ENCODE measurements at places on chromosomes 2 and 18.
A peak's percentile ranks its signal among the peaks of the same experiment; 100 is the strongest.

GRCh38 chr2:233708942-233709341 lies 3.8 kb upstream of the UGT1A5 start:
- DNase-seq: no peak

- no peak for DNase-seq
Measured at GRCh38 chr2:162433491-162433890, 89.6 kb downstream of the GCA start.

- no peak for DNase-seq
Measured at GRCh38 chr2:239727776-239728600, 297.2 kb downstream of the NDUFA10 start.

GRCh38 chr2:101842471-101842870 lies 145.0 kb downstream of the MAP4K4 start:
- DNase-seq: no peak

- no peak for DNase-seq
Measured at GRCh38 chr18:63146828-63147409, 172.7 kb downstream of the BCL2 start.

DNA sequence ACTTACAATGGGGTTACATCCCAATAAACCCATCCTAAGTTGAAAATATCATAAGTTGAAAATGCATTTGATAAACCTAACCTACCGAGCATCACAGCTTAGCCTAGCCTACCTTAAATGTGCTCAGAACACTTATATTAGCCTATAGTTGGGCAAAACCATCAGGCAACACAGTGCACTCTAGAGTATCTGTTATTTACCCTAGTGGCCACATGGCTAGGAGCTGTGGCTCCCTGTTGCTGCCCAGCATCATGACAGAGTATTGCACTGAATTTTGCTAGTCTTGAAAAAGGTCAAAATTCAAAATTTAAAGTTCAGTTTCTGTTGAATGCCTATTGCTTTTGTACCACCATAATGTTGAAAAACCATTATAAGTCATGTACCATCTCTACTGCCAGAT lies 482.7 kb upstream of the ZEB2 start:
- no peak for DNase-seq

GRCh38 chr2:172248785-172249187 lies 146.1 kb upstream of the DLX2 start:
- no peak for DNase-seq

- no peak for DNase-seq
Measured at GRCh38 chr2:132522901-132523300, 106.3 kb downstream of the GPR39 start.

GRCh38 chr2:99851089-99851488 lies 291.3 kb downstream of the AFF3 start:
- no peak for DNase-seq

DNA sequence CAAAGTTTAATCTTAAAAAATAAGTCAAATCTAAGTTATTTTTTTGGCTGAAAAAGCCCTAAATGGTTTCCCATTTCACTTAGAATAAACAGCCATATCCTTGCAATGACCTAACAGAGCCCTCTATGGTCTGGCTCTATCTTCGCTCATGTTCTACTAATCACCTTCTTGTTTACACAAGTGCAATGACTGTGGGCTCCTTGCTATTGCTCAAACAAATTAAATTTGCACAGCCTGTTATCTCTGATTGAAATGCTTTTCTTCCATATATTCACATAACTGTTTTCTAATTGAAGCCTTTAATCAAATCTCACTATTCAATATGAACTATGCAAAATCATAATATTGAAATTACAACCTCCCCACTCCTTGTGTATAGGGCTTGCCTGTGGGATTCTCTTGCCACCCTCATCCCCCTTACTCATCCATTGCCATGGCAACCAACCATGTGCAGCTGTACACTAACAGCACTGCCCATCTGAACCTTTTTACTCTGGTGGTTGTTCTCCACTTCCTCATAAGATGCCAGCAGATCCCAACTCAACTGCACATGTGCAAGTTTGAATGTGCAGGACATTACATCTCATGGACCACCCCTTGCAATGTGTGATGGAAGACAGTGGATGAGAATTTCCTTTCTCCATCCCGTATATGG lies 1083.2 kb downstream of the SOCS6 start:
- DNase-seq: no peak

DNA sequence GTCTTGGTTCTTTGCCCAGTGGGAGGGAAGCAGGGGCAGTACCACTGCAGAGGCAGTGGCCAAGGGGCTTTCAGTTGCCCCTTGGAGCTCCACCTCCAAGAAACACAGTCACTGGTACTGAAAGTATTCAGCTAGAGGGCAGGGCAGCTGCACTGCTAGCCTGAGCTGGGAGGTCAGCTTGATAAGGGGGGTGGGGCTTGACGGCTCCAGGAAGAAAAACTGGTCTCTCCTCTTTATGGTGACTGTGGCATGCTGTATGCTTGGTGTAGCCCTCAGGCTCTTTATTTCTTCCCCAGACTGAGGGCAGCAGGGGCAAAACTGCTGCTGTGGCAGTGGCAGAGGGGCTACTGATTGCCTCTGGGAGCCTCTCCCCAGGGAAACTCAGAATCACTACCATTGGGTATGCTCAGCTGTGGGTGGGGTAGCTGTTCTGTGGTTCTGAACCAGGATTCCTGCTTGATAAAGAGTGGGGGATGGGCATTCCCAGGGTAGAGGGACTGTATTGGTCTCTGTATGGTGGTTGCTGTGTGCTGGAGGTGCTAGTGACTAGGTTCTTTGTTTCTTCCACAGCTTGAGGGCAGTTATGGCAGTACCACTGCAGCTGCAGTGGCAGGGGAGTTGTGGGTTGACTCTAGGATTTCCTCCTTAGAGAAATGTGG lies 134.6 kb upstream of the SCN7A start:
- DNase-seq: no peak

- DNase-seq: peak; percentile 26
Measured at GRCh38 chr2:85743304-85743978, 10.3 kb upstream of the ATOH8 start.

- DNase-seq: no peak
Measured at GRCh38 chr2:166418853-166419615, 43.3 kb upstream of the SCN9A start.

GRCh38 chr2:7011356-7012083 lies 94.3 kb downstream of the RNF144A start:
- peak; percentile 47 for DNase-seq

DNA sequence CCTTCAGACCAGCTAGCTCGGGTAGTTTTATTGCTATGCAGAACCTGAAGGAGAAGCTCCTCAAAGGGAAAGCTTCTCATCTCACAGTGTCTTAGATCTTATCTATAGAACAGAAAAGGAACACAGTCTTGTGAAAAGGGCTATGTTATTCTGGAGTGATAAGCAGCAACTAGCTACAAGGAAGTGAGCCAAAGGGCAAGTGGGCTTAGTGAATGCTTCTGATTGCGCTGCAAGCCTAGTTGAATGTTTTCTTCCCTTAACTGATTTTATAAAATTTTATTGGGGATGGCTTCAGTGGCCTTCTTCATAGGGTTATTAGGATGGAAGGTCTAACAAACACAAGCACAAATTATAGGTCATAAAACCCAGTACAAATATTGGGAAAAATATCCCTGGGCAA lies 400.1 kb downstream of the PARD3B start:
- DNase-seq: no peak

DNA sequence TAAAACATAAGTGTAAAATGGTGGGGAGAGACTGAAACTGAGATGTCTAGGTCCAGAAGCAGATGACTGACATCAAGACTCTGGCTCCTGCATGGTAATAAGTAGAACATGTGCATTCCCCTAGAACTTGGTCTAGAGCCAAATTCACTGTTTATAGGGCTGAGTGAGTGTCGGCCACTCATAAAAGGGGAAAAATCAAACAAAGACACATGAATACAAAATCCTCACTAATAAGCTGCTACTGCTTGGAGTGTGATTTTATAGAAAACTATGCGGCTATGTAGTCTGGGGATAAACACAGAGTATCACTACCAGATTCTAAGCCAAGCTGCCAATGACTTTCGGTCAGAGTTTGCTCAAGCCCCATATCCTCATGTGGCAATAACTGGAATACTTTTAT lies 1080.8 kb upstream of the DDX18 start:
- no peak for DNase-seq

- no peak for DNase-seq
Measured at GRCh38 chr2:66699793-66700676, 265.1 kb downstream of the MEIS1 start.

GRCh38 chr2:200184748-200185627 lies 121.5 kb upstream of the SPATS2L start:
- DNase-seq: no peak

DNA sequence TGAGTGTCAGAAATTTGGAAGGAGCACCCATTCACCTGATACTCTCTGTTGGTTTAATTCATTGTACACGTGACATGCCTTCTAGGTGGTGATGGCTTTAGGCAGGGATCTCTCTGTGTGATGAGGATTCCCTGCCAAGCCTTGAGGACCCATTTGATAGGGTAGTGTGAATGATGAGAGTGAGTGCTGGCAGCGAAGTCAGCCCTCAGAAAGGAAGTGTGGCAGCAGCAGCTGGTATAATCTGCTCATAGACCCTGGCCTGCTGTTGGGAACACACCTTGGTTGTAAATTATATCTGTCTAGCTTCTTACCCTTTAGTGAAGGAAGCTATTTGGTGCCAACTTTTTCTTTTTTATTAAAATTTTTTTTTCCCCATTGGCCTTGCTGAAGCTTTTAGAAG lies 164.5 kb downstream of the HAUS1 start:
- no peak for DNase-seq

- DNase-seq: no peak
Measured at GRCh38 chr2:24577481-24577880, 86.4 kb downstream of the NCOA1 start.

- DNase-seq: no peak
Measured at GRCh38 chr18:58470292-58470691, 158.6 kb downstream of the ALPK2 start.

DNA sequence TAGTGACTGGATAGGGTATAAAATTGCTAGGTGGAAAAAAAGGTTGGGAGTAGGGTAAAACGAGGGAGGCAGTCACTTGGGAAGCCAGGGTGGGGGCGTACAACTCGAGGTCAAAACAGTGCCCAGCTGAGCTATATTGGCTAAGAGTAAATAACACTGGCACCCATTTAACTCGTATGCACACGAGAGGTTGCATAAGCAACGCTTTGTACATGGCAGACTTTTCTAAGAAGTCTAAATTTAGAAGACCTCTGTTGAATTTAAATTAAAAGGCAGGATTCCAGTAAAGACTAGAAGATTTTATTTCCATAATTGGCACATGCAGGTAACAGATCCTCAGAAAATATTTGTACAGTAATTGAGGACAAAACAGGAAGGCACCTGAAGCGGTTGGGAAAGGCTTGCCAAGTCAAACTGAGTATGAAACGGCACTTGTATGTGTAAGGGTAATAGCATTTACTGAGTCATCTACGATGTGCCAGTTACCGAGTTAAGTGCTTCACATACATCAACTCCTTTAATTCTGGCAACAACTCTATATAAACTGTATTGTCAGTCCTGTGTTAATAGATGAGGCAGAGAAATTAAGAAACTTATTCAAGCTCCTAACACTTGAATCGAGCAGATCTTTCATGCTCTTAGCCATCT lies 1.4 kb upstream of the MALT1 start:
- no peak for DNase-seq

DNA sequence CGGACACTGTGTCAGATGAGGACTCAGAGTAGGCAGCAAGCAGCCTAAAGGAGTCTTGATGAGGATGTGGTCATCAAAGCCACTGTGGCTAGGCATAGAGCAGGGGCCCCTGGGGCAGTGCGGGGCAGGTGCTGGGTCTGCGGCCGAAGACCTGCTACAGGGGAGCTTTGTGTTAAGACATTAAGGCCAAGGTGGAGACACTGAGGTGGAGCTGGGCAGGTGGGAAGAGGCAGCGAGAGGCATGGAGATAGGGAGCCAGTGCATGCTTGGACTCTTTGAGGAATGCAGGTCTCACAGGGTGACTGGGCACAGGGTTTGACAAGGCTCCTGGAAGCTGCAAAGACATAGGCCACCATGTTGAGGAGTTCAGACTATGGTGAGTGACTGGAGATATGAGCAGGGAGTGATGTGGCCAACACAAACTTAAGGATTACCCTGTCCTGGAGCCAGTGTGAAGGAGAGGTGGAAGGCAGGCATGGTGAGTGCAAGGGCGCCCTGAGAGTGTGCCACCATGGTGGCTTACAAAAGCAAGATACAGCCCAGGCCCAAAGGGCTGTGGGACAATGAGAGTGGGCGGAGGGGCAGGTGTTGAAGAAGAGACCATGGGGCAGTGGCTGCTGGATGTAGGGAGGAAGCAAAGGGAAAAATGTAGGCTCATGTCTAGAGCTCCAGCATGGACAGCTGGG lies 450.9 kb upstream of the HS6ST1 start:
- DNase-seq: no peak
